T-helper 9 cell (primary cell): ENCODE measurements at places on chromosomes 7 and 10.
A peak's percentile ranks its signal among the peaks of the same experiment; 100 is the strongest.

DNA sequence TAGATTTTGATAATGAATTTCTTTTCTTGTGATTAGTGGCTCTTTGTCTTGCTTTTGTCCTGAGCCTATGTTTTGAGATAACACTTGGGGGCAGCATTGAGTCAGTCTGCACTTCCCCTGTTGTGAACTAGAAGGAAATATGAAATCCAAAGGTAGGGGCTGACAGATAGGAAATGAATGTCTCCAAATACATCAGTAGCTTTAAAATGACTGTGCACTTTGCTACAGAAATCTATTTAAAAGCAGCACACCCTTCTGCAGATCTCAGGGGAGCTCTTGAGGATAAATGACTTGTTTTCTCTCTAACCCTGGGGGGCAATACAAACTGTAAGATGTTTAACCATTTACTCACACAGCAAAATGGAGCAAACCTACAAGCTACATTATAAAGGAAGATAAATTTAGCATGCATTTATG lies 176.0 kb upstream of the MYO3A start:
- DNase-seq = no peak

DNA sequence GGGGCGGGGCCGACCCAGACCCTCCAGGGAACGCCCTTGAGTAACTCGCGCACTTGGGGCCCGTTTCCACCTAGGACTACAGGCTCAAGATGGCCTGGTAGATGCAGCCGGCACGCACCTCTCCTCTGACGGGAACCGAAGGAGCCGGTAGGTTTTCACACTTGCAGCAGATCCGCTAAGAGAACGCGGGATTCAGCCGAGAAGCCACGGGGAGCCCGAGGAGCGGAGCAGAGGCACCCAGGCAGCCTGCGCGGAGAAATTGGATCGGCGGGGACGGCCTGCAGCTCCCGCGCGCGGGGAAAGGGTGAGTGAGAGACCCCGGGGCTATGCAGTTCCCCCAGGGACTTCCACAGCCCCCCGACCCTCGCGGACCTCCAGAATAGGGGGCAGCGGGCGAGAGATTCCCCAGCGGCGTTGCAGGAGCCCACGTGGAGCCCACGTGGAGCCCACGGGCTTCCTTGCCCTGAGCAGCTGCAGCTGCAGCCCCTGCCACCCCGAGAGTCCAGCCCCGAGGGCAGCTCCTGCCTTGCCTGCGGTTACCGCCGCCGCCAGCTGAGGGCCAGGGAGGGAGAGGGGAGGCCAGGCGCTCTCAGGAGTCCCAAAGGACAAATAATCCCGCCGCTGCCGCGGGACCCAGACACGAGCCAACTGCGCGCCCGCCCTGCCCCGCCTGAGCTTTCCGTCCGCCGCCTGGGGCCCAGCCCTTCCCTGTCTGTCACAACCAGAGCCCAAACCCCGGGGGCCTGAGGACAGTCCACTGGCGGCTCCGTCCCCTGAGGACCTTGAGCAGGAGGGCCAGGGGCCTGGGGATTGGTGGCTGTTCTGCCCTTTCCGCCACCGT lies 13.1 kb downstream of the IFT22 start:
- peak; percentile 15 for DNase-seq

- DNase-seq = no peak
These were observed 83.7 kb upstream of the EFCAB10 start for GRCh38 chr7:105664816-105665525.

- no peak for DNase-seq
These were observed 57.5 kb downstream of the FANK1 start for GRCh38 chr10:125953778-125954385.

GRCh38 chr10:132937861-132938260 lies 4.5 kb downstream of the CFAP46 start:
- DNase-seq = no peak

GRCh38 chr10:58064714-58065528 lies 202.8 kb downstream of the IPMK start:
- no peak for DNase-seq

- DNase-seq = no peak
These were observed 124.8 kb upstream of the LSM8 start for GRCh38 chr7:118059209-118059608.

DNA sequence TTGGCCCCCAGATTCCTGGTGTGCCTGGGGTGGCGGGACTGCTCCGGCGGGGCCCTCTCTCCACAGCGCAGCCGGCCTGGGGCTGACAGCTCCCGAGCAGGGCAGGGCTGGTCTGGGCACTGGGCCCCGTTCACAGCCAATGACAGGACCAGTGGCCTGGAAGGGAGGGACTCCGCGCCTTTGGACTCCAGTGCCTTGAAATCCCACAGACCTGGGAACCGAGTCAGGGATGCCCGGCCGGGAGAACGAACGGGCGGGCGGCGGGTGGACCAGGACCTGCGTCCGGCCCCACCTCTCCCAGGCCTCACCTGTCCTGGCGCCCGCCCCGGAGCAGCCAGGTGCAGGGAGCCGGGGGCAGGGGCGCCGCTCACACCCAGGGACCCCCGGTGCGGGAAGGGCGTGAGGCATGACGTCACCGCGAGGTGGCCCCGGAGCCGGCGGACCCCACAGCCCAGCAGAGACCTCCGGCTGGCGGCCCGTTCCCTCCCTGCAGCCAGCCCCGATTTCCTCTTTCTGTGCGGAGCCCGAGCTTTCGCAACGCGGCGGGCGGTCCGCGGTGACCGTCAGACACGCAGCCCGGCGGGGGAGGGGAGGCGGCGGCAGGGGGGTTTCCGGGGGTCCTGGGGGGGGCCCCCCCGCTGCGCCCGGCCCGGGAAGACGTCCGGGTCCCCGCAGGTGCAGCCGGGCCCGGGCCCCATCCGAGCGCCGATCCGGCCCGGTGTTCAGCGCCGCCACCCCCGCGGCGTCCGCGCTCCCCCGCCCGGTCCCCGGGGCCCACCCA lies 743 bp downstream of the ADAP1 start:
- no peak for DNase-seq

DNA sequence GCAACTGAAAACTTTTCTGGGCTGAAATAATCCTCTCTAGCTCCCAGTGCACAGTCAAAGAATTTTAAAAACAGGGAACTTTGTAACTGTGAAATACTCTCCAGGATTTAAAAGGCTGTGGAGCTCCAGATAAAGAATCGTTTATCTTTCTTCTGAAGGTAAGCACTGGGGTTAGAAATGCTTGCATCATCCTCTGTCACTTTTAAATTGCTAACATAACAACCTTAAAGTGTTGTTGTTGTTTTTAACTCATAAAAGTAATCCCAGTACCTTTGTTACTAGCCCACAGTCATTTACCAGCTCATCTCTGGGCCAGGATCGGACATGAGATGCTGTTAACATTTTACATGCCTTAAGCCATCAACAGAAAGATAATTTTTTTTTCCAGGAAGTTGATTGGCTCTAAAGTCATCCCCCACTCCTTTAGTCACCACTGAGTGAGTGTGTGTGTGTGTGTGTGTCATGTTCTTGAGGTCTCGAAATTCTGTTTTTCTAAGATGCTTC lies at the start of gene SLC39A12:
TSS of gene SLC39A12 (plus strand) at position 51 of the 504 bp plus-strand sequence. CDS start 1,359 bp downstream, outside the sequence.
- DNase-seq = no peak

GRCh38 chr10:98256692-98257091 lies 11.3 kb downstream of the LOXL4 start:
- DNase-seq = no peak

DNA sequence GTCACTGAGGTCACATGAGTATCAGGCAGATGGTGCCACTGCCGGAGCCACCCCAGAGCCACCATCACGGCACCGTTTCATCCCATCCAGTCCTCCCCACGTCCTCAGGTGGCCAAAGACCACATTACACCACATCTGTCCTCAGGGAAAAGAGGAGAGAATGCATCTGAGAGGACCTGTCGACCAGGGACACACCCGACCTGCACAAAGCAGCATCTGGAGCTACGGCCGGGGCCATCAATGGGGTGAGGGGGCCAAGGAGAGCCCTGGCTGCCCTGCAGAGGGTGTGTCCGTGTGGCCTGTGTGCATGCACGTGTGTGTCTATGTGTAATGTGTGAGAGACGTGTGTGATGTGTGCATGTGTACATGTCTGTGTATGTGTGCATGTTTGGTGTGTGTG lies 480.6 kb downstream of the DNAJB6 start:
- DNase-seq = no peak

- no peak for DNase-seq
These were observed 216.5 kb upstream of the TEX47 start for GRCh38 chr7:89012016-89012415.

DNA sequence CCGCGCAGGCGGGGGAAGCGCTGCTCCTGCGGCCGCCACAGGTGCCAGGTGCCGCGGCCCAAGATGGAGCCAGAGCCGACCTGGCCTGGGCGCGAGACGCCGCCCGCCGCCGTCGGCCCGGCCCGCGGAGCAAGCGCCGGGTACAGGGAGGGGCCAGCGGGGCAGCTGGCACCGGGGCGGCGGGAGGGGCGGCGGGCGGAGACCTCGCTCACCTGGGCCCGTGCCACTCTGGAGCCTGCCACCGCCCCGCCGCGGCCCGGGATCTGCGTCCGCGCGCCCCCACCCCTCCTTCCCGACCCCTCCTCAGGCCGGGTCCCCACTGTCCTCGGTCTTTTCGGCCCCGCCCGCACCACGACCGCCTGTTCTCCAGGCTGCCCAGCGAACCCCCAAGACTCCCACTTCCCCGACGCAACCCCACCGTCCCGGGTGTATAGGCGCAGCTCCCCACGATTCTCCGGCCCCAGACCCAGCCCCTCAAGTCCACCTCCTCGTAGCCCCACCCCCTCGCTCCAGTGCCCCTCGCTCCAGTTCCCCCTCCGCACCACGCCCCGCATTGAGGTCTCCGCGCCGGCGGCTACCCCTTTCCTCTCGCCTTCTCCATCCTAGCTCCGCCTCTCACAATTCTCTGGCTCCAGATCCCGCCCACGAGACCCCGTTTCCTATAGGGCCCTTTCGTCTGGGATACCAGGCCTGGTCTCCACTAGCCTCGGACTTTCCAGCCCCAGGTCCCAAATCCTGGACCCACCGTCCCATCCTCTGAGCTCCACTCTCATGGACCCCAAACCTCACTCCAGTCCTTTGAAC lies at the start of gene GPRIN2:
TSS of gene GPRIN2 (minus strand) at position 144 of the 804 bp plus-strand sequence. CDS start 5,922 bp downstream, outside the sequence.
- no peak for DNase-seq
